ENCODE measurements at places on chromosomes 13 and 19.

- DNase-seq, result no peak
Observed at GRCh38 chr19:16290692-16291091, 33.9 kb upstream of the KLF2 start.

DNA sequence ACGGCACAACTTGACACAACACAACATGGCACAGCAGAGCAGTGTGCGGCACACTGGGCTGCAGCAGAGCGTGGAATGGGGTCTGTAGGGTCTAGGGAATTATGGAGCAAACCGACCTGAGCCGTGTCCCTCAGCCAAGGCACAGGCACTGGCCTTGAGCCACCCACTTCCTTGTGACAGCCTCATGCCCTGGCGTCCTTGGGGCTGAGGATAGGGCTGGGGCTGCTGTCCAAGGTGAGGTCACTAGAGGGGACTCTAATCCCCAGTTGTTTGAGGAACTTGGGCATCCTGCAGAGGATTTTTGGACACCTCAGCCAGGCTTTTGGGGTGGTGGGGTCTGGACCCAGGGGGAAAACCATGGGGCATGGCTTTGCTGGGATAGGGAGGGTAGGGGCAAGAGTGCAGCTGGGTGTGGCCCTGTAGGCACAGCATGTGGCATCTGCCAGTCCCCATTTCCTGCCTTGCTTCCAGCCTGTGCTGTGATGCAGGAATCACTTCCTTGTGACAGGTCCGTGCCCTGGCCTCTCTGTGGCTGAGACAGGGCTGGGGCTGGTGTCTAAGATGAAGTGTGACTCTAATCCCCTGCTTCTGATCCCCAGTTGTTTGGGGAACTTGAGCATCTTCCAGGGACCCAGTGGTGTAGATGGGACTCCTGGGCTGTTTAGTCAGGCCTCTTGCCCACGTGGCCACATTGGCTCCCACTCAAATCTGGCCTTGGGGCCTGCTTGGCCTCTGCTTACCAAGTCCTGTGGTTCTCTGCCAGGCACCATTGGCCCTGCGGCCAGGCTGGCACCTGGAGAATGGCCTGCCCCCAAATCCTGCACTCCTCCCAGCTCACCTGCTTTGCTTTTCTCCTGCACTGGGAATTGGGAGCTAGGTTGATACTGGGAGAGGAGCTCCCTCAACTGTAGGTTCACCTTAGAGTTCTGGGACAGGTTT, 78.5 kb downstream of the SCGB2B2 start:
- DNase-seq, result no peak

DNA sequence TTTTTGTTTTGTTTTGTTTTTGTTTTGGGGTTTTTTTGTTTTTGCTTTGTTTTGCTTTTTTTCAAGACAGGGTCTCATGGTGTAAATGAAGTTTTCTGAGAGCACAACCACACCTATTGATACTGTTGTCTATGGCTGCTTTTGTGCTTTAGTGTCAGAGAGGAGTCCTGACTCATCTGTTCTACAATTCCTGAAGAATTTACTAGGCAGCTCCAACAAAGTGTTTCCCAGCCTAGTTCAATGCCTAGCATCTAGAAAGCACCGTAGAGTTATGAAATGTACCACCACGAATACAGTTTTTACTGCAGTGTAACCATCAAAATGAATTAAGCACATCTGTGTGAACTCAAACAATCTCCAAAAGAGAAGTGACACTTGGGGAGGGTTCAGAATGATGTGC, 21.2 kb downstream of the SAFB start:
- no peak for DNase-seq

DNA sequence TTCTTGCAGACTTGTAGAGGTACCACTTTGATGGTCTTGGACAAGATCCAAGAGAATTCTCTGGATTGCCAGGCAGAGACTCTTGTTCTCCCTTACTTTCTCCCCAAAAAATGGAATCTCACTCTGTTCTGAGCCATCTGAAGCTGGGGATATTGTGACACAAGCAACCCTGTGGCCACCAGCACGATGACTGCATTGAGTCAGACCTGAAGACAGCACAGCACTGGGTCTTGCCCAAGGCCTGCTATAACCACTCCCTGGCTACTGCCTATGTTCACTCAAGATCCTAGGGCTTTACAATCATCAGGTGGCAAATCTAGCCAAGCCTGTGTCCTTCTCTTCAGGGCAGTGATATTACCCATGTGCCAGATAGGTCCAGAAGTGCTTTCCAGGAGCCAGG, 202.5 kb upstream of the SERP2 start:
- DNase-seq, result no peak

DNA sequence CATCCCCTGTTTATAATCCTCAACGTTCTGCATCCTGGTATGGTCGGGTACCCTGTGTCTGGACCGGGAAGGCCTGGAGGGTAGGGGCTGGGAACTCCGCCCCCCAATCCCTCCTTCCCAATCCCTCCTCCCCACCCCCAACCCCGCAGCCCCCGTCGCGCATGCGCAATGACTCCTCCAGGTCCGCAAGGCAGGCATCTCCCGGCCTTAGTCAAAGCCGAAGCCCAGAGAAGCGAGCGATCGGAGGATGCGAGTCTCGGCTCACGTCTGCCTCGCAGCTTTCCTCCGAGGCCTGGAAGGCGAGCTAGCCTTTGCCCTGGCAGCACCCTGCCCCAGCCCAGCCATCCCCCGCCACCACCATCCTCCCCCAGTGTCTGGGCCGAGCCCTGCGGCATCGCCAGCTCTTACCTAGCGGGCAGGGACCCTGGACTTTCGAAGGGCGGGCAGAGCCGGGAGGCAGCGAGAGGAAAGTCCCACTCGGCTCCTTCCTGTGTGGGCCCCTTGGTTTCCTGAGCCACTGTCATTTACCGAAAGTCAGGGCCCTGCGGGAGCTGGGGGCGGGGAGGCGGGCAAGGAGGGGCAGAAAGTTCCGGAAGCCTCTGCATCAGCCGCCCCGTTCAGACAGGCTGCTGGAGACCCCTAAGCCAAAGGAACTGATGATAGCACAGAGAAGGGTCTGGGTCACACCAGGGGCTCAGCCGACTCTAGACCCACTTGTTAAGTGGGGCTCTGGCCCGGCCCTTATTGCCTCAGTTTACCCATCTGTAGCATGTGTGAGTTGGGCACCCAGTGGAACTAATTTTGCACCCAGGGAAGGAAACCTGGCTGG, at the start of gene JAK3:
TSS of gene JAK3 (minus strand) at position 445 of the 829 bp plus-strand sequence. CDS start 3,565 bp downstream, outside the sequence.
- peak; percentile 94 for DNase-seq

GRCh38 chr13:63364159-63364558, 1948.5 kb upstream of the PCDH20 start:
- no peak for DNase-seq

DNA sequence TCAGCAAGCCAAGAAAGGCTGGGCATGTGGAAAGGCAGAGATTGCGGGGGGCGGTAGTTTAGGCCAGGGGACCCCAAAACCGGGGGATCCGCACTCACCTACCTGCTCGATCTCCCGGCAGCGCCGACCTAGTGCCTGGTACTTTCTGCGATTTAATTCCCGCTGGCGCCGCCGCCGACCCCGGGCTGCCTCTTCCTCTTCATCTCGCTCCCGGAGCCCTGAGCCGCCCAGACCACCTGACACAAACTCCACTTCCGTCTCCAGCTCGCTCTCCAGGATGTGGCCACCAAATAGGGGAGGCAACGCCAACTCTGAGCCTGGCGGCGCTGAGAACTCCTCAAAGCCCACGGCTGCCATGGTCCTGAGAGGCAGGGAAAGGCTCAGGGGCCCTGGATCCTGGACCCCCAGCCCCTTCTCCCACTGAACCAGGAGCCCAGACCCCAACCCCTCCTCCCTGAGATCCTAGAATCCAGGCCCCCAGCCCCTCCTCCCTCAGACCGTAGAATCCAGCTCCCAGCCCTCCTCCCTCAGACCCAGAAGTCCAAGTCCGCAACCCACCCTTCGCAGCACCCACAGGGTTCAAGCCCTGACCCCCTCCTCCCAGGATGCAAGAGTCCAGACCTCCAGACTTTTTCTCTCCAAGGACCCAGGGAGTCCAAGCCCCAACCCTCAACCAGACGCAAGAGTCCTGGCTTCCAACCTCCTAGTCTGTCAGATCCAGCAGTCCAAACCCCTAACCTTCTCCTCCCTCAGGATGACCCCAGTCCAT, 933 bp downstream of the TFPT start:
- peak; percentile 87 for DNase-seq

DNA sequence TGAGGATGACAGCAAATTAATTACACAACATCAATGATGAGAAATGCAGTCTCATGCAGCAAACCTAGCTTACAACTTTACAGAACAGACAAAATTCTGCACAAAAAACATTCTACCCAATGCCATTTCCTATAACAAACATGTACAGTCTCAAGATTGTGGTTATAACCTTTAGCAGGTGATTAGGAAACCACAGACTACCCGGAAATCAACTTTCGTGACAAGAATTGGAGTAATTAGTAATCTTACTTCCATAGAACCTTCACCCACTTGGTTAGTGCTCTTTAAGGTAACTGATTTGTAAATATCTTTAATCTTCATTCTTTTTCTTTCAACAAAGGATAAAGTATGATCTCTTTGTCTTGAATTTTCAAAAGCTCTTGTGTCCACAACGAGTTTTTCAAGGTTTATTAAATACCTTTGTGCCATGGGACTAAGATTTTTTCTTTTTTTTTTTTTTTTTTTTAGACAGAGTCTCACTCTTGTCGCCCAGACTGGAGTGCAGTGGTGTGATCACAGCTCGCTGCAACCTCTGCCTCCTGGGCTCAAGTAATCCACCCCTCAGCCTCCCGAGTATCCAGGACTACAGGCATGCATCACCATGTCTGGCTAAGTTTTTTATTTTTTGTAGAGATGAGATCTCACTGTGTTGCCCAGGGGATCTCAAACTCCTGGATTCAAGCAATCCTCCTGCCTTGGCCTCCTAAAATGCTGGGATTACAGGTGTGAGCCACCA, 78.8 kb downstream of the MAP4K1 start:
- peak; percentile 62 for DNase-seq

GRCh38 chr13:54162069-54162468, 1133.5 kb downstream of the OLFM4 start:
- no peak for DNase-seq

- DNase-seq, result peak; percentile 90
Observed at GRCh38 chr19:8592231-8593009, 15.2 kb upstream of the MYO1F start.

GRCh38 chr13:41127701-41128100, 4.9 kb downstream of the KBTBD6 start:
- DNase-seq, result no peak

GRCh38 chr13:95679722-95680121, 2.8 kb downstream of the DNAJC3 start:
- DNase-seq, result no peak

- no peak for DNase-seq
Observed at GRCh38 chr13:21348488-21349120, 110.5 kb downstream of the ZDHHC20 start.

- DNase-seq, result no peak
Observed at GRCh38 chr13:94261163-94261562, 218.3 kb downstream of the DCT start.

Data from activated CD8-positive, alpha-beta memory T cell treated with anti-CD3 and anti-CD28 coated beads, Interleukin-2, amount 10 ng/mL, durations not matched to agents 7 days and 5 days (primary cell).